ENCODE measurements at places on chromosomes 12 and 14.

GRCh38 chr12:97275256-97275655, 187.3 kb upstream of the RMST start:
- no peak for DNase-seq

- DNase-seq, result peak; percentile 21
Observed at GRCh38 chr14:67704484-67705089, 2.9 kb downstream of the RDH12 start.

DNA sequence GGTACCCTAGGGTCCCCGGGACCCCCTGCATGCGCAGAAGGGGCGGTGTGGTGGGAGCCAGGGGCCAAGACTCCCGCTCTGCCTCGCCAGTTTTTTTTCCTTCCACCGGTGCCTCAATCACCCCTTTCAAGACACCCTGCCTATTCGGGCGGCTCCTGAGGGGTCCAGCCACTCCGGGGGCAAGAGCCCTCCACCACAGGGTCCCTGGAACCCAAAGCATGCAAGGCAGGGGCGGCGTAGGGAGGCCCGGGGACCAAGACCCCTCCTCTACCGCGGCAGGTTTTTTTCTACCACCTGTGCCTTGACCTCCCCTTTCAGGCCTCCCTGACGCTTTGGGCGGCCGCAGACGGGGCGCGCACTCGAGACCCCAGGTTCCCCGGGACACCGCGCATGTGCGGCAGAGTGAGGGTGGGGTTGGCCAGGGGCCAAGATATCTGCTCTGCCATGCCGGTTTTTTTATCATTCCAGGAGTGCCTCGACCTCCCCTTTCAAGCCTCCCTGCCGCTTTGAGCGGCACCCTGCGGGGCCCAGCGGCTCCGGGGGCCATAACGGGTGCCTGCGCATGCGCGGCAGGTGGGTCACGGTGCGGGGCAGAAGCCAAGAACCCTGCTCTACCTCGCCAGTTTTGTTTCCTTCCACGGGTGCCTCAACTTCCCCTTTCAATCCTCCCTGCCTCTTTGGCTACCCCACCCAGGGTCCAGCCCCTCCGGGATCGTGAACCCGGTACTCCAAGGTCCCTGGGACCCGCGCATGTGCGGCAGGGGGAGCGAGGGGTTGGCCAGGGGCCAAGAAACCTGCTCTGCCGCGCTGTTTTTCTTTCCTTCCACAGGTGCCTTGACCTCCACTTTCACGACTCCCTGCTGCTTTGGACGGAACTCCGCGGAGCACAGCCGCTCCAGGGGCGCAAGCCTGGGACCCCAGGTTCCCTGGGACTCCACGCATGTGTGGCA, 328.1 kb downstream of the ALG10 start:
- DNase-seq, result no peak

DNA sequence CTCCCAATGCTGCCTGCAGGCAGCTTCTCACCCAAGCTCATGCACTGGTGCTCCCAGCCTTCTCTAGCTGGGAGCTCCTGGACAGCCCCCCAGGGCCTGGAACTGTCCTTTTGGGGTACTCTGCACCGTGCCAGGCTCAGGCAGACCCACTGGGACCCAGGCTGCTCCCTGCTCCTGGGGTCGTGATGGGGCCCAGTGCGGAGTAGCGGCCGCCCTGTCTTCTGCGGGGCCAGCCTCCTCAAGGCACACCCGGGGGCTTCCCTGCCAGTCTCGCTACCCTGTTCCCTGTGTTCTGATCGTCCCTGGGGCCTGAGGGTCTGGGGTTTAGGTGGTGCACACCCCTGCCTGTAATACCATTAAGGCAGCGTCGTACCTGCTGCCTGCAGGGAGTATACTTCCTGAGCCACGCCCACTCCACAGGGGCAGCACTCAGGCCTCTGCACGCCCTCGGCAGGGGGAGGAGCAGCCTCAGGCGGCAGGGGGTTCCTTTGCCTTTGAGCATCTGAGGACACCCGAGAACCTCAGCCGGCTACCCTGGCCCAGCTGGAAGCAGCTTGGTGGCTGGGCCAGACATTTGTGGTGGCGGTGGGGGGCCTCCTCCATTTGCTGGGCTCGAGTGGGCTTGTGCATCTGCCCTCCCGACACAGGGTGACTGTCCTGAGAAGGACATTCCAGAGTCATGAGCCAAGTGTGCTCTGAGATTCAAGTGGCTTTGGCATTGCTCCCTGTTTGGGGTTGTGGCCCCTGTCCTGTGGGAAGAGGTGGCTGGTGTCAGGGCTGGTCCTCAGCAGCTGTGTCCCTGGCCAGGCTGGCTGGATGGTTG, 9.2 kb upstream of the CRIP2 start:
- DNase-seq, result no peak

GRCh38 chr12:3795066-3795465, 42.2 kb upstream of the CRACR2A start:
- DNase-seq, result no peak

Data from T-helper 2 cell treated with Interferon-gamma antibody and Interleukin-4, amounts not matched to agents 5 μg/mL and 100 μg/mL, for 36 hours (primary cell).